ENCODE measurements at places on chromosomes 1 and 21.

GRCh38 chr1:172837816-172838679 is 179.1 kb downstream of the FASLG start:
- peak; percentile 87 for DNase-seq

DNA sequence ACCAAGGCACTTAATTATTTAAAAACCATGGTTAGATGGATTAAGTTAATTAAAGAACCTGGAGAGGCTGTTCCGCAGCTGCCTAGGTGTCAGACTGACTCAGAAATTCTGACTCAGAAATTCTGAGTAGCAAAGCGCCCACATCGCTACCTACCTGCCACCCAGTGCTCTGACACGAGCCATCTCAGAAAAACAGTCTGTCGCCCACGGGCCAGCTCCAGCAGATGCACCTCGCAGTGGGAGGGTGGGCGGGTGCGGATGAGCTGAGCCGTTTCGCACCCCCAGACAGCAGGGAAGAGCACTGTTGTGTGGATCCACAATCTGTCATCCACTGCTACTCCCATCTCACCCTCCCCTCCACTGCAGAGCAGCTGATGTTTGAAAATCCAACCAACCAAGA is 13.5 kb downstream of the KCNK1 start:
- DNase-seq, result peak; percentile 51

DNA sequence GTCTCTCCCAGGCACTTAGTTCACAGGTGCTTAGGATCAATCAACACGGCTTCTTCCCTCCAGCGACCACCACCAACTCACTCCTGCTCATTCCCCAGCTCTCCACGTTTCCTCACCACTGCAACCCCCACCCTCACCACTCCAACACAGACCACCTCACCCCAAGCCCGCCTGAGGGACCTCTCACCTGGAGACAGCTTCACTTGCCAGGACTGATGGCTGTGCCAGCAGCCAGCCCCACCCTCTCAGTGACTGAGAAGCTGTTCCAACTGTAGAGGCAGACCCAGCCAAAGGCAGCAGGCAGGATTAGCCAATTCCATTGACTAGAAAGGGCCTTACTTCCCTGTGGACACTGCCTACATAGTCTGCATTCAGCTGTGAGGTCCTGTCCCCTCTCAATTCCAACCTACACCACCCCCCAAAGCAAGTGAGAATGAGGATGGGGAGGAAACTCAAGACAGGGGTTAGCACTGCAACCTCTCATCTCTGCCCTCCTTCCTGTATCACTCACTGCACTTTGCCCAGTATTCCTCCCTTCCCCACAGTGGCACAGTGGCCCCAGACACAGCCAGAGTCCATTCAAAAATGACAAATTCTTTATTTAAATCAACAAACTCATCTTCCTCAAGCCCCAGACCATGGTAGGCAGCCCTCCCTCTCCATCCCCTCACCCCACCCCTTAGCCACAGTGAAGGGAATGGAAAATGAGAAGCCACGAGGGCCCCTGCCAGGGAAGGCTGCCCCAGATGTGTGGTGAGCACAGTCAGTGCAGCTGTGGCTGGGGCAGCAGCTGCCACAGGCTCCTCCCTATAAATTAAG is 7.6 kb downstream of the TAGLN2 start:
- DNase-seq, result no peak

- no peak for DNase-seq
Observed at GRCh38 chr1:183285746-183286145, 99.7 kb downstream of the LAMC2 start.

DNA sequence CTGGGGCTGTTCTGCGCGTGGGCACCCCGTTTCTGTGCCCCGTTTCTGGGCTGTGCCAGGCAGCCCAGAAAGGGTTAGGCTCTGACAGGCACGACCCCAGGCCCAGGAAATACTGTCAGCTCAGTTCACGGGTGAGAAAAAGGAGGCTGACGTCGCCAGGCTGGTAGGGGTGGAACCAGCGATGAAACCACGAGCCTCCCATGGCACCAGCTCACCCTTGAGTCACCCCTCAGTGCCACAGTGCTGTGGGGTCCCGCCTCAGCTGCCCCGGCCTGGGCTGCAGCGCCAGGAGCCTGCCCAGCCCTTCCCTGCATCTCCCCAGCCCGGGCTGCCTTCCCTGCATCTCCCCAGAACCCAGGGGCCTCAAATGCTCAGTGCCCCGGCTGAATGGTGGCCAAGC is 11.5 kb downstream of the MEGF6 start:
- no peak for DNase-seq

- no peak for DNase-seq
Observed at GRCh38 chr1:214548988-214549387, 2.4 kb downstream of the PTPN14 start.

GRCh38 chr1:9062021-9062471 is 7.4 kb downstream of the SLC2A5 start:
- no peak for DNase-seq

GRCh38 chr1:227897704-227898438 is 49.9 kb downstream of the WNT9A start:
- DNase-seq, result no peak

- DNase-seq, result no peak
Observed at GRCh38 chr1:59263111-59263510, 33.8 kb upstream of the FGGY start.

DNA sequence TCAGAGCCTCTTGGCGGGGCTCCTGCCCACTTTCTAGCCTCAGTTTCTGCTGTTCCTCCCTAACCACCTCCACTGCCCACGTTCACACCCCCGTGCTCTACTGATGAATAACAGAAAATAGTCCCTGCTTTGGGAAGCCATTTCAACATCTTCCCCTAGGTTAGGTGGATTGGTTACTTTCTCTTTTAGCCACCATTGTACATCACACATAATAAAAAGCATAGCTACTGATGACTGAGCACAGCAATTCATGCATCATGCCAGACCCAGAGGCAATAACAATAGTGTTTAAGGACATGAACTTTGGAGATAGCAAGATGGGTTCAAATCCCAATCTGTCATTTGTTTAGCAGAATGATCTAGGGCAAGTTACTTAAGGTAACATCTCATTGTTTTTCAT is 74.6 kb downstream of the COLGALT2 start:
- no peak for DNase-seq

DNA sequence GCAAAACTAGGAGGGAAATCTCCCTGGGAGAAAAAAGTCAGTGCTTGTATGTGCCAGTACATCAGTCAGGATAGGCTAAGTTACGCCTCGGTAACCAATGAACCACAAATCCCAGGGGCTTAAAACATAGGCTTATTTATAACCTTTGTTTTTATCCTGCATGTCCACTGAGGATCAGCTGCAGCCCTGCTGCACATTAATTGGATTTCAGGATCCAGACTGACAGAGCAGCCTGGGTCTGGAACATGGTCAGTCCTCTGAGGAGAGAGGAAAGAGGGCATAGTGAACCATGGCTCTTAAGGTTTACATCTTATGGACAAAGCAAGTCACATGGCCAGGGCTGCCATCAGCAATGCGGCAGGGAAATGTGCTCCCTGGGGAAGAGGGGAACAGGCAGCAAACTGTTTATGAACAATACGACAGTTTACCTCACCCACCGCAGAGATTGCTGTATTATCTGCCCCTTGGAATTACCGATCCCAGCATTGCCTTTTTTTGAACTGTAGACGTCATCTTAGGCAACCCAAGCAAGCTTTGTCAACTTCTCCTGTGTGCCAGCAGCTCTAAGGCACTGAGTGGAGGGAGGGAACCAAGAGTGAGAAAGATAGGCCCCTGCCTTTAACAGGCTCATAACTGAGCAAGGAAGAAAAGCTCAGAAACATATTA is 9.1 kb upstream of the SPRR4 start:
- no peak for DNase-seq

DNA sequence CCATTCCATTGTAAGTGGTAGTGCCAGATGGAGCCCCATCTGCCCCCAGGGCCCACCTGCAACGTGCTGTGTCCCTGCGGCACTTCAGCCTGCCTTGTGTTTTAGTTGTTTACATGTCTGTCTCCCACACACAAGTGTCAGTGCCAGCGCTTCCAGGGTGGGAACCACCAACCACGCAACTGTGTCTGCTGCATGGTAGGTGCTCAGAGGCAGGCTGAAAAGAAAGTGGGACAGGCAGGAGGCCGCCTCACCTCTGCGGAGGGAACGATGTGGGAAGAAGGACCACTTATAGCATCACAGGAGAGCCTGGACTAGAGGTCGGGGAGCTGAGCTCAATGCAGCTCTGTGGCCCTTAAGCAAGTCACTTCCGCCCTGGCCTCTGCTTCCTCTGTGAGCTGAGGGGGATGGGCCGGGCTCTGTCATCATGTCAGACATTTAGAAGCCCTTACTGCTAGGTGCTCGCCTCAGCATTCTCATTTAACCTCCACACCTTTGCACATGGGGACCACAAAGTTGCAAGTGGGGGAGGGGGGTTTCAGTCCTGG is 17.9 kb downstream of the SLC9A1 start:
- no peak for DNase-seq

DNA sequence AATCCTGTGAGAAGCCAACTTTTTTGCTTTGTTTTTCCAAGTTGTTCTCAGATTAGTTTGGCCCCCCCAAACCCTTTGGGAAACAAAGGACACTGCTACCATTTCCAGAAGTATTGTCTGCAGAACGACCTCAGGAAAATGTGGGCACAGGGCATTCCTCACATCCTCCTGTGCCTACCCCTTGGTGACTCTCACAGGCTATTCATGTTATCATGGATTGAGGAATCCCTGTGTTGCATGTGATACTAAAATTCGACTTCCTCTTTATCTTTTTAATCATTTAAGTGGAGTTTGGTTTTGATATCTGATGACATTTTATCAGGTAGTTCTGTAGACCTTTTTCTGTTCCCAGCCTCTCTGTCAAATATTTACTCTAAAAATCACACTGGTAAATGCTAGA is 184.5 kb downstream of the FASLG start:
- DNase-seq, result no peak

Measured in RWPE1 (cell line).